ENCODE measurements at places on chromosomes 3 and 15. TPM values are rescaled to one million over a fixed set of nuclear protein-coding genes. Genes with fewer than 3 reads are reported as not detected.

GRCh38 chr3:100506355-100506754 lies 13.9 kb downstream of the TMEM45A start:
- no peaks in the 10 kb centered on the region for H3K4me1 ChIP-seq
- no peaks in the 10 kb centered on the region for H3K36me3 ChIP-seq
- no peak for DNase-seq
- no peak overlapping the region for H3K27ac ChIP-seq
- no peak overlapping the region for H3K4me3 ChIP-seq

GRCh38 chr3:161510510-161511260 lies 14.1 kb downstream of the OTOL1 start:
- H3K4me1 ChIP-seq: no peaks in the 10 kb centered on the region
- H3K27ac ChIP-seq: no peak overlapping the region
- no peak overlapping the region for H3K4me3 ChIP-seq

DNA sequence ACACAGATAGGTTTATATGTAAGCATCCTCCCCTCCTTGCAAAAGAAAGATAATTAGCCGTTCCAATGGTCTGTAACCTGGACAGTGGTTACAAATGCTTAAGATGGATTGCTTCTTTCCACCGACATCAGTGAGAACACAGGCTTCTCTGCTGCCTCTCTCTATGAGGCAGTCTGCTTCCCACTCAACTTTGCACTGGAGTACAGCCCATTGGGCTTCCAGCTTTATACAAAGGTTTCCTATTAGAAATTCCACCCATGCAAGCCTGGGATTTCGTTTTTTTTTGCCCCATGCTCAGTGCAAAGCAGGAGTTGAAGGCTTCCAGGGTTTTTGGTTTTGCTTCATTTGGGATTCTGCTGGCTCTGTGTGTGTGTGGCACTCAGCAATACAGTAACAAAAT lies 47.3 kb upstream of the C3orf22 start:
- H3K4me1 ChIP-seq: peaks cover 6% of the 10 kb centered on the region
- no peak for DNase-seq
- no peak overlapping the region for H3K27ac ChIP-seq
- H3K36me3 ChIP-seq: peaks cover 12% of the 10 kb centered on the region

DNA sequence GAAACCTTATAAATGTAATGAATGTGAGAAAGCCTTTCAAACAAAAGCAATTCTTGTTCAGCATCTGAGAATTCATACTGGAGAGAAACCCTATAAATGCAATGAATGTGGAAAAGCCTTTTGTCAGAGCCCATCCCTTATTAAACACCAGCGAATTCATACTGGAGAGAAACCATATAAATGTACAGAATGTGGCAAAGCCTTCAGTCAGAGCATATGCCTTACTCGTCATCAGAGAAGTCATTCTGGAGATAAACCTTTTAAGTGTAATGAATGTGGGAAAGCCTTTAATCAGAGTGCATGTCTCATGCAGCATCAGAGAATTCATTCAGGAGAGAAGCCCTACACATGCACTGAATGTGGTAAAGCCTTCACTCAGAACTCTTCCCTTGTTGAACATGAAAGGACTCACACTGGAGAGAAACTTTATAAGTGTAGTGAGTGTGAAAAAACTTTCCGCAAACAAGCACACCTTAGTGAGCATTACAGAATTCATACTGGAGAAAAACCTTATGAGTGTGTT lies 5.3 kb downstream of the ZNF501 start:
- no peaks in the 10 kb centered on the region for H3K27me3 ChIP-seq
- no peak overlapping the region for H3K27ac ChIP-seq
- no peak for DNase-seq
- no peak overlapping the region for H3K4me3 ChIP-seq
- peaks cover 9% of the 10 kb centered on the region for H3K4me1 ChIP-seq
- no peaks in the 10 kb centered on the region for H3K36me3 ChIP-seq

The SYNPR gene
- not detected for total RNA-seq

The LNP1 gene
- total RNA-seq: 6.0 TPM

Measured in HepG2 (cell line).